ENCODE measurements at places on chromosomes 6 and 20. TPM values are rescaled to one million over a fixed set of nuclear protein-coding genes. Genes with fewer than 3 reads are reported as not detected.

Gene RIPPLY2
- not detected for total RNA-seq

Gene TMC2
- total RNA-seq: 0.27 TPM

- no peak overlapping the region for H3K4me3 ChIP-seq
- peak; percentile 53 for DNase-seq
- H3K27me3 ChIP-seq: no peaks in the 10 kb centered on the region
- H3K27ac ChIP-seq: peak overlapping the region; percentile 40
- H3K4me1 ChIP-seq: no peaks in the 10 kb centered on the region
These were observed 15.4 kb downstream of the ENPP3 start for GRCh38 chr6:131652472-131652871.

GRCh38 chr6:118400582-118400981 is 147.5 kb upstream of the PLN start:
- H3K4me1 ChIP-seq: no peaks in the 10 kb centered on the region
- no peaks in the 10 kb centered on the region for H3K27me3 ChIP-seq
- no peaks in the 10 kb centered on the region for H3K36me3 ChIP-seq
- H3K27ac ChIP-seq: no peak overlapping the region
- H3K4me3 ChIP-seq: no peak overlapping the region

Gene DHX35
- total RNA-seq: 22.0 TPM

DNA sequence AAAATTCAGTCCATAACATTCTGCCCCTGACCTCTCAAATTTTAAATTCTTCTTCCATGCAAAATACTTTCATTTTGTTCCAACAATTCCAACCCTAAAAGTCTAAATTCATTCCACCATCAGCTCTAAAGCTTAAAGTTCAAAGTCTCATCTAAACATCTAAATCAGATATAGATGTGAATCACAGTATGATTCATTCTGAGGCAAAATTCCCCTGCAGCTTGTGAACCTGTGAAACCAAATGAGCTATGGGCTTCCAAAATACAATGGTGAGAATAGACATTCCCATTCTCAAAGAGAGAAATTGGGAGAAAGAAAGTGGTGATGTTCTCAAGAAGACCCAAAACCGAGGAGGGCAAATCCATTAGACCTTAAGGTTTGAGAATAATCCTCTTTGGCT is 309.8 kb downstream of the HIVEP2 start:
- no peak for DNase-seq
- no peaks in the 10 kb centered on the region for H3K27me3 ChIP-seq
- no peak overlapping the region for H3K27ac ChIP-seq
- H3K4me3 ChIP-seq: no peak overlapping the region

- H3K4me3 ChIP-seq: no peak overlapping the region
- no peaks in the 10 kb centered on the region for H3K36me3 ChIP-seq
- H3K27me3 ChIP-seq: no peaks in the 10 kb centered on the region
- no peak overlapping the region for H3K27ac ChIP-seq
These were observed 429.9 kb downstream of the CD83 start for GRCh38 chr6:14547284-14547998.

DNA sequence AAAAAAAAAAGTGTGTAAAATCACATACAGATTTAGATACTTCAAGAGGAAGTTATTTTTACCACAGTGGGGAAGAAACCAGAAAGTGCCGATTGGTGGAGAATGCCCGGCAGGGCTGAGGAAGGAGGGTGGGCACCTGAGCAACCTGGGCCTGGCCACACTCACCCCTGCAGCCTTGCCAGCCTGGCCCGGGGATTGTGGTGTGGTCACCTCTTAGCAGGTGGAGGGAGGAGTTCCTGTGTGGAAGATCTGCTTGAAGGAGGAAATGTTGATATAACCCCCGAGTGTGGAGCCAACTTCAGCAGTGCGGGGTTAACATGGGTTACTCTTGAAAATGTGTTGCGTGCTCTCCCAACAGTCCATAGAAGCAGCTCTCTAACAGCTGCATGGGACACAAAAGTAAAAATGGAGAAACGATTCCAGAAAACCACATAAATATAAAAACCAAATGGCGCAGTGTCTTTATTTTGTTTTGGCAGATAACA is 14.7 kb downstream of the UST start:
- peak overlapping the region; percentile 72 for H3K27ac ChIP-seq
- H3K4me3 ChIP-seq: peak overlapping the region; percentile 26
- H3K36me3 ChIP-seq: no peaks in the 10 kb centered on the region
- H3K27me3 ChIP-seq: no peaks in the 10 kb centered on the region

Gene MCM3
- 24.9 TPM for total RNA-seq

- H3K27me3 ChIP-seq: no peaks in the 10 kb centered on the region
- H3K27ac ChIP-seq: no peak overlapping the region
These were observed 30.8 kb upstream of the SYNCRIP start for GRCh38 chr6:85673198-85674139.

- no peaks in the 10 kb centered on the region for H3K27me3 ChIP-seq
- no peak overlapping the region for H3K27ac ChIP-seq
- H3K4me3 ChIP-seq: no peak overlapping the region
- DNase-seq: no peak
- H3K4me1 ChIP-seq: no peaks in the 10 kb centered on the region
These were observed 575.3 kb downstream of the FRK start for GRCh38 chr6:115485400-115485799.

DNA sequence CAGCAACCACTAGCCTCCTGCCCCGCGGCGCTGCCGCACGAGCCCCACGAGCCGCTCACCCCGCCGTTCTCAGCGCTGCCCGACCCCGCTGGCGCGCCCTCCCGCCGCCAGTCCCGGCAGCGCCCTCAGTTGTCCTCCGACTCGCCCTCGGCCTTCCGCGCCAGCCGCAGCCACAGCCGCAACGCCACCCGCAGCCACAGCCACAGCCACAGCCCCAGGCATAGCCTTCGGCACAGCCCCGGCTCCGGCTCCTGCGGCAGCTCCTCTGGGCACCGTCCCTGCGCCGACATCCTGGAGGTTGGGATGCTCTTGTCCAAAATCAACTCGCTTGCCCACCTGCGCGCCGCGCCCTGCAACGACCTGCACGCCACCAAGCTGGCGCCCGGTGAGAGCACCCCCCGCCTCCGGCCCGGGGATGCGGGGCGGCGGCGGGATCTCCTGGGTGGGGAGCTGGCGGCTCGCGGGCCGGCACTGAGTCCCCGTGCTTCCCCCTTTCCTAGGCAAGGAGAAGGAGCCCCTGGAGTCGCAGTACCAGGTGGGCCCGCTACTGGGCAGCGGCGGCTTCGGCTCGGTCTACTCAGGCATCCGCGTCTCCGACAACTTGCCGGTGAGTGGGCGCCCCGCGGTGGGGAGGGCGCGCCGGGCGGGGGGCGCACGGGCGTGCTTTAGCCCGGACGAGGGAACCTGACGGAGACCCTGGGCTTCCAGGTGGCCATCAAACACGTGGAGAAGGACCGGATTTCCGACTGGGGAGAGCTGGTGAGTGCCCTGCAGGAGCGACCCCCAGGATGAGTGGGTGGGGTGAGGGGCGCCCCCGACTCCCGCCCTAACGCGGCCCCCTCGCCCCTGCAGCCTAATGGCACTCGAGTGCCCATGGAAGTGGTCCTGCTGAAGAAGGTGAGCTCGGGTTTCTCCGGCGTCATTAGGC is 585 bp downstream of the PIM1 start:
- H3K27ac ChIP-seq: peak overlapping the region; percentile 90
- H3K27me3 ChIP-seq: no peaks in the 10 kb centered on the region
- DNase-seq: peak; percentile 79
- peak overlapping the region; percentile 91 for H3K4me3 ChIP-seq
- no peaks in the 10 kb centered on the region for H3K4me1 ChIP-seq

- H3K4me1 ChIP-seq: no peaks in the 10 kb centered on the region
- no peak overlapping the region for H3K4me3 ChIP-seq
- no peak for DNase-seq
These were observed 328.6 kb downstream of the NKAIN2 start for GRCh38 chr6:124132256-124132655.

DNA sequence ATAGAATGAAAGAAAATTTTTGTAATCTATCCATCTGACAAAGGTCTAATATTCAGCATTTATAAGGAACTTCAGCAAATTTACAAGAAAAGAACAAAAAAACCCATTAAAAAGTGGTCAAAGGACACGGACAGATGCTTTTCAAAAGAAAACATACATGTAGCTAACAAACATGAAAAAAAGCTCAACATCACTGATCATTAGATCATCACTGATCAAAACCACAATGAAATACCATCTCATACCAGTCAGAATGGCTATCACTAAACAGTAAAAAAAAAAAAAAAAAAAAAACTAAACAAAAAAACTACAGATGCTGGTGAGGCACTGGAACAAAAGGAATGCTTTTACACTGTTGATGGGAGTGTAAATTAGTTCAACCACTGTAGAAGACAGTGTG is 837.1 kb downstream of the EPHA7 start:
- DNase-seq: no peak
- H3K4me3 ChIP-seq: no peak overlapping the region
- no peaks in the 10 kb centered on the region for H3K36me3 ChIP-seq
- H3K27me3 ChIP-seq: no peaks in the 10 kb centered on the region

- H3K4me3 ChIP-seq: no peak overlapping the region
- H3K27ac ChIP-seq: no peak overlapping the region
- no peaks in the 10 kb centered on the region for H3K27me3 ChIP-seq
- H3K36me3 ChIP-seq: no peaks in the 10 kb centered on the region
These were observed 32.4 kb upstream of the FAM184A start for GRCh38 chr6:119110601-119111548.
